ENCODE measurements at places on chromosomes 1 and 21.
A peak's percentile ranks its signal among the peaks of the same experiment; 100 is the strongest.

DNA sequence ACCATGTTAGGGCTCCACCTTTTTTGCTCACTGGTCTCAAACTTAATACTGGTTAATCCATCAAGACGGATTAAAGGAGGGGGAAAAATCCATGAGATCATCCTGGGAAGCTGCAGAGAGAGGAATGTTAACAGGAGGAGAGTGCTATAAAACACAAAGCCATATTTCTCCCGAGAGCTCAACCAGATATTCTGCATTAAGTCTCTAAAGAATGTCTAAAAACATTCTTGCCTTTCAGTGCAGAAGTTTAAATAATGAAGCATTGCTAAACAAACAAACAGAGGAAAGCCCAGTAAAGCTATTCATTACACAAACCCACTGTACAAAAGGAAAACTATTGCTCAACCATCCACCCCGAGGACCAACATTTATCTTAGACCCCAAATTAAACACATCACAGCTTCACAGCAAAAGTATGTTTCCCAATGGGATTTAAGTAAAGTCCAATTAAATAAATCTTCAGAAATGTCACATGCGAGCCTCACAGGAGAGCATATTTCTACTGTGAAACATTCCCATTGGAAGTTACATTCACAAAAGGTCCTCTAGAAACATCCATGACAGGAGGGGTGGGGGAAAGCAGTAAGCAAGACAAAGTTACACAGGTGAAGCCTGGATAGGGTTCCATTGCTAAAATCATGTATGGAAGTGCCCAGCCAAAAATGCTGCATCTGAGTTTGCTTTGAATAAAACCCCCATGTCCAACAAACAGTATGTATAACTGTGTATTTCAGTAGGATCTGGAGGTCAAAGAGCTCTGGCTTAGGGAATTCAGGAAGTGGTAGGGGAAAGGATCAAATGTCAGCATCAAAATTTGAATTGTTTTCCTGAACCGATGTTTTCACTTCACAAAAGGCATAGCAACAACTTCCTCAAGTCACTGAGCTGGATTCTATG, 23.3 kb downstream of the DUSP10 start:
- DNase-seq: no peak

- no peak for DNase-seq
Measured at GRCh38 chr1:72280711-72281110, 1.6 kb downstream of the NEGR1 start.

- no peak for DNase-seq
Measured at GRCh38 chr1:179807291-179807690, 64.2 kb downstream of the FAM163A start.

GRCh38 chr1:152141971-152142584, 16.9 kb downstream of the RPTN start:
- peak; percentile 56 for DNase-seq

DNA sequence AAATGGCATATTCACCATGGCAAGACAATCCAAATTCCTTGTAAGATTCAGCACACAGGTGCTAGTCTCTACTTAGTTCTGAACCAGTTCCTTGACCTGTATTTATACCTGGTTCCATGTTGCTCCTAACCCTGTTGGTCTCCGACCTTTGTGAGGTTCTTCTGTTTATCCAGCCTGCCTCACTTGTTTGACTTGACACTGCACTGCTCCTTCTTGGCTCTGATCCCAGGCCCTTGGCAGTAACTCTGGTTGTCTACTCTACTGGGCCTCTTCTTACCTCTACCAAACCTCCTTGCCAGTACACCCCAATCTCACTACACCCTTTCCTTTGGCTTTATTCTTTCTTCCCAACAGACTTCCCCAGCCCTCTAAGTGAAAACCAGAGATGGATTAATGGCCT, 419.4 kb upstream of the USP24 start:
- no peak for DNase-seq

DNA sequence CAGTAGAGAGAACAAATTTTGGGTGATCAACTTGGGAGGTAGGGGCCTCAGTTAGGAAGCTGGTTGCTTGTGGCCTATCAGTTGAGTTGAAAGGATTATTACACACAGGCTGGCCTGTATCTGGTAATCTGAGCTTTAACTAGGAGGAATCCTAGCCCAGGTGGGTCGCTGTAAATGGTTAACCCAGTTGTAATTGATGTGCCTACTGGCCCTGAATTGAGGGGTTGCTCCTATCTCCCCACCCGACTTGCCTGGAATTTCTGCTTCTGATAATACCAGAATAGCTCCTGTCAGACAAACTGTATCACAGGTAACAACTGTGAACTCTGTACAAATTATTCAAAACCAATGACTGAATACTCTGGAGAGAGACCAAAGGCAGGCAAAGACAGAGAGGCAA, 210.4 kb upstream of the RUNX1 start:
- no peak for DNase-seq

DNA sequence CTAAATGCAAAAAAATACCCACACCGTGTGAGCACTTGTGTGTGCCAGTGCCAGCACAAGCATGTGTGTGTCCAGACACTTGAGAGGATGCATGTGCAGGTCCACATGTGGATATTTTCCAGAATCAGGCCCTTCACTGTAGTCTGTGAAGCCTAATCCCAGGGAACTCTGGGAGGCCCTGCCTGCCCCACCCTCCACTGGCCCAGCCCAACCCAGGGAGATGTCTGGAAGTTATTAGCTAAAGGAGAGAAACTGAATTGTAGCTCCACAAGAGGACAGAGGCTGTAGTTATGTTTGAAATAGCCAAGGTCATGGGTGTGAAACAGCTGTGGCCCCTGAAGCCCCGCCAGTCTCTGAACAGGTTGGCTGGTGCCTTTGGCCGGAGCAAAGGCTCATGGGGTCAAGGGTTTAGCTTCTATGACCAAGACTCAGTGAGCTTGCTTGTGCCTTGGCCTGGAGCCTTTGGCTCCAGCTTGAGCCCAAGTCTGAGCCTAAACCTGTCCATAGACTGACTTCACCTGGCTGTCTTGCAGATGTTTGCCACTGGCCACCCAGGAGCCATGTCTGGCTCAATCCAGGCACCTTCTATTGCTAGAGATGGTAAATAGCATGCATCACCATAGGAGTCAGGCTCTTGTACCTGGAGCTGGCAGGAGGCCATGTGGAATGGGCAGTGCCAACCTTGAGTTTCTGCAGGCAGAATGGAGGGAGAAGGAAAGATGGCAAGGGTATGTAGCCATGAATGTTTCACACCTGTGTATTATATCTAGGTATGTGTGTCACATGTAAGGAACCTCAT, 69.9 kb downstream of the TMEM53 start:
- no peak for DNase-seq

GRCh38 chr21:34857122-34857713, 188.4 kb downstream of the CLIC6 start:
- DNase-seq: no peak

Data from RCC 7860 (cell line).